NCI-H1436 treated with DMSO at 0.1 percent for 48 hours (cell line): ENCODE measurements at places on chromosomes 2 and 18.

DNA sequence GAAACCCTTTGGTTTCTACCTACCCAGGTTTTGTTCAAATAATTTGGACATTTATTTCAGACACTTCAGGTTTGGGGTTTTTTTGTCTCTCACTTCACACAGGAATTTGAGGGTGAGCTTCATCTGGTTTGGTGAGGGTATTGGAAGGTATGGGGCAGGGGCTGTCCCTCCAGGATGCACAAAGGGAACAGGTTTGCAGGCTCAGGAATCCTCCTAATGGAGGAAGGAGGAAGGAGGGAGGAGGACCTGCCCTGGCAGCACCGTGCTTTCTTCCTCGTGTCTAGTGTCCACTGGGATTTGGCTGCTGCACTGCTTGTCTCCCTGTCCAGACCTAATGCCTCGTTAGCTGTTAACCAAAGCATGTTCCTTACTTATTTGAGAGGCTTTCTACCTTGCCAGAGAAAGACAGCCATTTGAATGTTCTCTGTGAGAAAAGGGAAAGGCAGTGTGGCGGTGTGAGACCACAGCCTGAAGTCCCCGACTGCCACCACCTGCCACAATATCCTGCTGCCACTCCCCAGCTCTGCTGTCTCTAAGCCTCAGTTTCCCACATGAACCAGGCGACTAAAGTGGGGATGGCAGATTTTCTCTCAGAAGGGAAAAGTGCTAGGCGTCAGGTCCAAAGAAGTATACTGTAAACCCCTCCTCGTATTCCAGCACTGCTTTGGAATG is 2.2 kb upstream of the SLC4A5 start:
- DNase-seq, result no peak

GRCh38 chr2:75497256-75497655 is 63.5 kb downstream of the EVA1A start:
- no peak for DNase-seq

- no peak for DNase-seq
Observed at GRCh38 chr2:240477916-240478315, 42.5 kb downstream of the GPC1 start.

DNA sequence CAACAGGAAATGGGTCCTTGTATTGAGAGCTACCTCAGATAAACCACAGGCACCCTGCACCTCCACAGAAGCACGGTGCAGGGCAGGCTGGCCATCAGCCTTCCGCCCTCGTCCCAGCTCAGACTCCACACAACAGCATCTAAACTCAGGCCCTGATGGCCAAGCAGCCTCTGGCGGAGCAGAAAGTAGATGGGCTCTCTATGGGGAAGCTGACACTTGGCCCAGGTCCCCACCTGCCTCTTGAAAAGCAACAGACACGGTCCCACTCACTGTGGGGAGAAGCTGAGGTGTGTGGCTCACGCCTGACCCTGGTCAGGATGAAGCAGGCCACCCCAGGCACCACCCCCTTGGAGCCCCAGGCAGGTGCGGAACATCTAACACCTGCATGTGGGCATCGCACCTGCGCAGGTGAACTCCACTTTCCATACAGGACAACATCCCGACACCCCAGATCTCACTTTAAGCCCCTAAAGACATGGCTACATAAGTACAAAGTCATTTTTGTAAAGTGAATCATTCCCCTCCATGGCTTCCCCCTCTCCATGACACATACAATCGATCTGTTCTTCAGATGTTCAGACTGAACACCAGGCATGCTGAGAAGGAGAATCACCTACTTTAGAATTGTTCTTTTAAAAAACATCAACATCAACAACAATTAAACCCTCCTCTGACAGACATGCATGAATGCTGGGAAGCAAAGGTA is 208.4 kb downstream of the ZBTB7C start:
- DNase-seq, result no peak

DNA sequence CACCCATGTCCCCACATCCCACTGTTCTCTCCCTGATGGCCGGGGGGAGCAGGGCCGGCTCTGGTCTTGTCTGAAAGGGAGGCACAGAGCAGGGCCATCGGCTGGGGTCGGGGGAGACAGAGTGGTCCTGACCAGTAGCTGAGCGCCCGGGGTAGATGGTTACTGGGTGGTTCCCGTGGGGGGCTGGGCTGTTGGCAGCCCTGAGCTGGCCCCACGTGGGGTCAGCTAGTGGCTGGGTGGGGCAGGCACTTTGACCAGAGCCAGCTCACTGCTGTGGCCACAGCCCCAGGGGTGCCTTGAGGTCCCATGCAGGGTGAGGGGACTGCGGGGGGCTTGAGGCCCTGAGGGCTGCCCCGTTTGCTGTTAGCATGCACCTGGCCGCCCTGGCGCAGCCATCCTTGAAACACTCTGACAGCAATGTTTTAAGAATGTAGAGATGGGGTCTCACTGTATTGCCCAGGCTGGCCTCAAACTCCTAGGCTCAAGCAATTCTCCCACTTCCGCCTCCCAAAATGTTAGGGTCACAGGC is 12.3 kb upstream of the NEU4 start:
- no peak for DNase-seq

- DNase-seq, result no peak
Observed at GRCh38 chr2:231710799-231711676, 2.7 kb downstream of the PTMA start.

GRCh38 chr2:444937-445884 is 157.3 kb upstream of the ALKAL2 start:
- DNase-seq, result no peak

GRCh38 chr2:16744521-16744920 is 78.9 kb upstream of the CYRIA start:
- no peak for DNase-seq

DNA sequence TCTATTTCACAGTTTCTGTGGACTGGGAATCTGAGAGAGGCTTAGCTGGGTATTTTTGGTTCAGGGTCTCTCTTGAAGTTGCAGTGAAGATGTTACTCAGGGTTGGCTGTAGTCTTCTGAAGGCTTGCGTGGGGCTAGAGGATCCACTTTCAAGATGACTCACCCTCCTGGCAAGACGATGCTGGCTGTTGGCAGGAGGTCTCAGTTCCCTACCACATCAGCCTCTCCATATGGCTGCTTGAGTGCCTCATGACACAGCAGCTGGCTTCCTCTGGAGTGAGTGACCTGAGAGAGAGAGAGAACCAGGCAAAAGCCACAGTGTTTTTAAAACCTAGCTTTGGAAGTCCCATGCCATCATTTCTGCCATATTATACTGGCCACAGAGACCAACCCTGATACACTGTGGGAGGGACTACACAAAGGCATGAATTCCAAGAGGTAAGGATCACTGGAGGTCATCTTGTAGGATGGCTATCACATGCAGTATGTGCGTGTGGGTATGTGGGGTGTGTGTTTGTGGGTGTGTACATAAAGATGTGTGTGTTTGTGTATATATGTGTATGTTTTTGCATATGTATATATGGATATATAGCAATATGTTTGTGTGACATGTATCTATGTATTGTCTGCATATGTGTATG is 25.1 kb downstream of the DNPEP start:
- DNase-seq, result no peak

- no peak for DNase-seq
Observed at GRCh38 chr2:101007415-101008345, 5.6 kb downstream of the RPL31 start.

- DNase-seq, result no peak
Observed at GRCh38 chr2:115946891-115947290, 1504.5 kb downstream of the DPP10 start.

GRCh38 chr18:23512641-23513040 is 9.3 kb downstream of the RMC1 start:
- no peak for DNase-seq

- DNase-seq, result no peak
Observed at GRCh38 chr18:62279561-62279960, 45.5 kb upstream of the TNFRSF11A start.

DNA sequence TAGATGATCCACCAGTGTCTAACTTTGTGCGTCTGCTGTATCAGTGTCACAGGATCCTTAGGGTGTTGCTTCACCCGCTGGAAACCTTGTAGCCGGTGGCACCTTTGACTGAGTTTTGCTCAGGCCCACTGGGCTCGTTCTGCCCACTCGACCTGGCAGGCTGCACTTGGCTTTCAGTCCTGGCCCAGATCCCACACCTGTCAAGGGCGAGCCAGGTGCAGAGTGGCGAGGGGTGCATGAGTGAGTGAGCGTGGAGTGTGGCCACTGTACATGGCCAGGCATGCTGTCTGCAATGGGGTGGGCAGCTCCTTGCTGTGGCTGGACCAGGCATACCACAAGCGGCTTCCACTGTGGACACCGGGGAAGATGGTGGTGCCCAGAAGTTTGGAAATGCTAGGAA is 179.0 kb downstream of the FAM210A start:
- no peak for DNase-seq

- DNase-seq, result no peak
Observed at GRCh38 chr2:120772261-120772660, 36.6 kb downstream of the GLI2 start.

DNA sequence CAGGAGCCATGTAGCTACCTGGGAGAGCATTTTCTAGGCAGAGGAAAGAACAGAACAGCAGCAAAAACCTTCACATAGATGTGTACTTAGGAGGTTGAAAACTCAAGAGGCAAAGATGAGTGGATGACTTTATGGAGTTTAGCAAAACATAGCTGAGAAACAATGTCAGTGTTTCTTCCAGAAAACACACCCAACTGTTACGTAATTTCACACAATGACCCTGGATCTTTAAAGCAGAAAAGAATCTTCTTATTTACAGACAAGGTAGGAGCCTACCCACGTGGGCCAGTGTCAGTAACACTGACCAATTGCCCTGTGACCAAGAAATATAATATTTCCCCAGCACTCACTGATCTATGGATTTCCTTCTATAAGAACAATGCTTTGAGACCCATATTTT is 254.6 kb downstream of the CDH20 start:
- DNase-seq, result no peak

- DNase-seq, result no peak
Observed at GRCh38 chr2:71927757-71928715, 219.6 kb downstream of the CYP26B1 start.
